ENCODE measurements at places on chromosomes 2 and 18.
A peak's percentile ranks its signal among the peaks of the same experiment; 100 is the strongest.

DNA sequence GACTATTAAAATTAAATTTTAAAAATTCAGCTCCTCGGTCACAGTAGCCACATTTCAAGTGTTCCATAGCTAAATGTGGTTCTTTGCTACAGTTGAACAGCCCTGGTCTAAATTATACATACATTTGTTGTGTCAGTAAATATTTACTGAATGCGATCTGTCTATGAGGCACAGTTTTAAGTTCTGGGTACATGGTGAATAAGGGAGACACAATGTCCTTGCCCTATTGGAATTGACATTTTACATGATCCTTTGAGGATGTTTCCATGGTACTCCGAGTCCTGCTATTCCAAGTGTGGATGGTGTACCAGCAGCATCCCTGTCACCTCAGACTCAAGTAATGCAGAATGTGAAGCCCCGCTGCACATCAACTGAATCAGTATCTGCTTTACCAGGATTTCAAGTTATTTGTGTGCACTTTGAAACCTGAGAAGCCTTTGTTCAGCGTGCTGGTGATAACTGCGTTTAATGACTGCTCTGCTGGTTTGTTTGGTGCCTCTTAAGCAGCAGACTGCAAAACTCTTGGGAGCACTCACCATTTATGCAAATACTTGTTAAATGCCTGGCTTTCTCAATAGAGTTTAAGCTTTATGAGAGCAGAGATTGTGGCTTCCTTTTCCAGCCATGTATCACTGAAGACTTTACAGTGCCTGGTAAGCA lies 1.5 kb downstream of the GALNT1 start:
- DNase-seq: no peak

- no peak for DNase-seq
These were observed 28.8 kb downstream of the APCDD1 start for GRCh38 chr18:10482985-10483949.

DNA sequence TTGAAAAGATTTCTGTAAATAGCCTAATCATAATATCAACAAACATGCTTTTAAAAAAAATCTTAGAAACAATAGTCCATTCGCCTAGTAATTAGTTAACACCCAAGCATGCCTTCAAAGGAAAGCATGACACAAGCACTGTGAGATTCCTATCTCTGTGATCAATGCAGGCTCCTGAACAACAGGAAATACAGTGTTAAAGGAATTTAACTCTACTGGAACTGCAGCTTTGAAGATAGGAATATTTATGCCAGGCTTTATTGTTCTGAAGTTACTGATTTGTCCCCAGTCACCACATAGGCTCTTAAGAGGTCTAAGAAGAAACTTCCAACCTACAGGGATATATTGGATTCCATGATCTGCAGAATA lies 15.4 kb upstream of the FAM124B start:
- no peak for DNase-seq

DNA sequence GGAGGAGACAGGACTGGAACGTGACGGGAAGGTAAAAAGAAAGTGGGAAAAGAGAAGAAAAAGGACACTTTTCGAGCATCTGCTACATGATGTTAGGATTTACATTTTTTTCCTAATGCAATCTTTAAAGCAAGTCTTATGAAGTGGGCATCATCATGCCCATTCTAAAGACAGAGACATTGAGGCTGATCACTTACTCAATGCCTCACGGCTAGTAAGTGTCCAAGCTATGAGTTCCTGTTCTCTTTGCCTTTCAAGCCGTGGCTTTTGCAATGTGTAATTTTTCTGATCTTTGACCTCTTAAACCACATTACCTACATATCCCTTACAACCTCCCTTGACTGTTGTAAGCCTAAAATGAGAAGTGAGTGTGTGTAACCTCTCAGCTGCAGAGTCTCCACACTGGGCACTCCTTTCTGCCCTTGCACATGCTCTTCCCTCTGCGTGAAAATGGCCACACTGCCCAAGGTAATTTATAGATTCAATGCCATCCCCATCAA lies 649.2 kb downstream of the RNF144A start:
- DNase-seq: no peak

GRCh38 chr2:101967826-101968513 lies 23.8 kb upstream of the IL1R2 start:
- no peak for DNase-seq

- DNase-seq: no peak
These were observed 178.5 kb downstream of the TPGS2 start for GRCh38 chr18:36650266-36650665.

DNA sequence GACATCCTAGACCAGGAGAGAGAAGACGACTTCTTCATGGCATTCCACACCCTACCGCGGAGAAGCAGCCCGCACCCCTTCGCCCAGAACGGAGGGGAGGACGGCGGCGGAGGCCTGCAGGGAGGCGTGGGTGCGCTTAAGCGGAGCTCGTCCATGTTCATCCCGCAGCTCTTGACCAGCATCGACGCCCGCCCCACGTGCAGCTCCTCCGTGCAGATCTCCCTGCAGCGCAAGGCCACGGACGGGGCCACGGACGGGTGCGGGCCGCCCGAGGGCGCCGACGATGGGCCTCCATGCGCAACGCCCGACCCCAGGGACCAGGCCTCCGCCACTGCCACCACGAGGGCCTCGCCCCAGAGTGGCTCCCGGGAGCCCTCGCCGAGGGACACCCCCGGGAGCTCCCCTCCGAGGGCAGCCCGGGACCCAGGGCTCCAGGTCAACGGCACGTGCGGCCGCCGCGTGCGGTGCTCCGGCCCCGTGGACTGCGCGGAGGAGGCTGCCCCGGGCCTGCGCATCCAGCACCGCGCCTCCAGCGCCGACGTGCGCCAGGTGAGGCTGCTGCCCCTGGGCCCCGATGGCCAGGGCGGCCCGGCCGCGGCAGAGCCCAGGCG lies 211.8 kb downstream of the NEDD4L start:
- DNase-seq: no peak

GRCh38 chr2:222283634-222284033 lies 15.2 kb downstream of the PAX3 start:
- DNase-seq: no peak

- DNase-seq: peak; percentile 78
These were observed 757 bp upstream of the MTCL1 start for GRCh38 chr18:8704361-8705237.

DNA sequence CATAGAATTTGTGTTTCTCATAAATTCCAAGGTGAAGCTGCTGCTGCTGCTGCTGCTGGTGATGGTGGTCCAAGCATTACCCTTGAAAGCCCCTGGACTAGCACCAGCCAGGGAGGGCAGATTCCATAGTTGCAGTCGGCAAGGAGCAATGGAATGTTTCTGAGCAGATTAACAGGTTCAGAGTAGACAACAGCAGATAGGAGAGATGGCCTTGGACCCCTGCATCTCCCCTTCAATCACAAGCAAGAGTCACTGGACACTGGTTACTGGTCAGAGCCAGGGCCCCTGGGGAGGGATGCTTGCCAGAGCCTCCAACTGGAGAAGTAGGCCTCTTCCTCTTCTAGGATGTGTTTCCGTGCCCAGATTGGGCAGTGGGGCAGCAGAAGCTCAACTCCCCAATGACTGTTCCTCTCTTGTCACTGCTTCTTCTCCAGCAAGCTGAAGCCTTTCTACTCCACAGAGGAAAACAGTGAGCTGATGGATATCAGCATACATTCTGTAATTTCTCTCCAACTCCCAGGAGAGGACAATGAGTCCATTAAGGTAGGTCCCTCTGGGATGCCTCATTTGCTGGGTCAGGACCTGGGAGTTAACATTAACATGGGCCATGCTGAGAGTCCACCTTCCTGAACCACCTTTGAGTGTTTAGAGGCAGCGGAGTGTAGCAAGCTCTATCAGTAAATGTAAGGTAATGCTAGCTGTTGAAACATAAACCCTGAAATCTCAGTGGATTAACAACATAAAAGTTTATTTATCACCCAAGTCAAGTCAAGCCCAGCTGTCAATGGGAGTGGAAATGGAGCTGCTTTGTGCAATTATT lies 35.3 kb downstream of the MROH2A start:
- DNase-seq: no peak

DNA sequence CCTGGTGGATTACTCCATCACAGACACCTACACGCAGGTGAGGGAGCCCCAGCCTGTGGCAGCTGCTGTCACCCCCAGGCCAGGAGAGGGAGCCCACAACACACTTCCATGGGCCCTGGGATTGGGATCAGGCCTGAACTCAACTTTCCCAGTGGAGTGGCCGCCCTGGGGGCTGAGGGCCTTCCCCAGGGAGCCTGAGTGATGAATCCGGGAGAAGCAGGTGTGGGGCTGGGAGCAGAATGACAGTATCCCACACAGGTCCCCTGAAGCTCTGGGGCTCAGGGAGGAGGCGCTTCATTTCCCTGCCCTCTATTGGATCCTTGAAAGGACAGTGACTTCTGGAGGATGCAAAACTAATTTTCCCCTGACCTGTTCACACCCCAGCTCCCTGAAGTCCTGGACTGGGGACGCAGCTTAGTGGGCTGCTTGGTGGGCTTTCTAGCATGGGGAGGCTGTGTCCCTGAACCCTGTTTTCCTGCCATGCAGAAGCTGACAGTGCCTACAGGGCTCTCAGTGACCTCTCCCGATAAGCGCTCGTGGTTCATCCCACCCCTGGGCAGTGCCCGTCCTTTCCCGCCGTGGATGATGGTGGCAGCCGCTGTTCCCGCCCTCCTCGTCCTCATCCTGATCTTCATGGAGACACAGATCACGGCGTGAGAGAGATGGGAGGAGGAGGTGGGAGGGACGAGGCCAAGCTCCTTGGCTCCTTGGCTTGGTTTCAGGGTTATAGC lies 11.0 kb downstream of the SLC4A3 start:
- DNase-seq: no peak

GRCh38 chr2:170711774-170712652 lies 3.1 kb upstream of the SP5 start:
- no peak for DNase-seq

- DNase-seq: no peak
These were observed 41.4 kb downstream of the CRIM1 start for GRCh38 chr2:36396878-36397539.

DNA sequence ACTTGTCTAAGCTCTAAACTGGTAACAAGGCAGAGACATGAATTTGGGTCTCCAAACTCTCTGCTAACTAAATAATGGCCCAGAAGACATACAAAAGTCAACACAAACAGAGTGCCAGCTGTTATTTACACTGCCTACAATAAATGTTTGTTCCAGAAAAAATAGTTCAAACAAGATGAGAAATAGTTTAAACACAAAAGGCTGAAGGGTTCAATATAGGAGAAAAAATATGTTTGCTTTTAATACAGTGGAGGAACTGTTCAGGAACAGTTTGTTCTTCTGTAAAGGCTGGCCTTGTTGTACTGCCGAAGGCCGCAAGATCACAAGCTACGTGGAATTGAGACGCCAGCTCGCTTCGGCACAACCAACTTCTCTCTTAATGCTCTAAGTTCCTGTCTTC lies 74.6 kb downstream of the AFF3 start:
- DNase-seq: no peak

DNA sequence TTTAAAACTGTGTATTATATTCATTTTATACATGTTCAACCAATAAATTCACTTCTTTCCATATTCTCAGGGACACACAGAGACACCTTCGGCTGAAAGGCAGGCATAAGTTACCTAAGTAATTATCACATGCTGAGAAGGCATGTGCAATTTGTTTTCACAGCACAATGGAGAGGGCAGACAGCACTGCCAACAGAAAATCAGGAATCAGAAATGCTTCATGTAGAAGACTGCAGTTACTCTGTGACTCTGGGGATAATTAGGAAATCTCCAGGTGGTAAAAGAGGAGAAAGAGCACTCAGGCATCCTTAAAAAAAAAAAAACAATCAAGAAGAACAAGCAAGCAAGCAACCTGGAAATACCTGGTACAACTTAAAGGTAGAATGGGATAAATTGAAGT lies 49.3 kb downstream of the DSEL start:
- no peak for DNase-seq

DNA sequence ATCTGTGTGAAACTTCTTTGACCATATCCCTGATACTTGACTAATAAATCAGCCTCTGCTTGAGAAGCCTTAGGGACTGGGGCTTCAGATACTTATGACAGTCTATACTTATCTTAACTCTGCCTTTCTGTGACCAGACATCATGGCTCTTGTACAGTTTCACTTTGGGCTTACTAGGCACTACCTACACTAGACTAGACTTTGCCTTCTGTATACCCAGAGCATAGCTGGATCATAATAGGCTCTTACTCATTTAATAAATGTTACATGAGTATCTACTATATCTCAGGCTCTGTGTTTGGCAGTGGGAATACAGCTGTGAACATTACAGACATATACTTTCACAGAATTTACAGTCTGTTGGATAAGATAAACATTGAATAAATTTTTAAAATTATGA lies 9.0 kb downstream of the UGP2 start:
- no peak for DNase-seq

GRCh38 chr2:159715451-159715850 lies 3.1 kb downstream of the MARCHF7 start:
- DNase-seq: no peak

All from stimulated activated CD8-positive, alpha-beta memory T cell treated with anti-CD3 and anti-CD28 coated beads, Interleukin-15, amount 100 ng/mL, for 24 hours (primary cell).